ENCODE measurements at places on chromosomes 16 and 17.

- DNase-seq: no peak
Measured at GRCh38 chr16:60027351-60027750, 1293.2 kb upstream of the GOT2 start.

- no peak for DNase-seq
Measured at GRCh38 chr17:82008941-82009405, 13.7 kb downstream of the CENPX start.

DNA sequence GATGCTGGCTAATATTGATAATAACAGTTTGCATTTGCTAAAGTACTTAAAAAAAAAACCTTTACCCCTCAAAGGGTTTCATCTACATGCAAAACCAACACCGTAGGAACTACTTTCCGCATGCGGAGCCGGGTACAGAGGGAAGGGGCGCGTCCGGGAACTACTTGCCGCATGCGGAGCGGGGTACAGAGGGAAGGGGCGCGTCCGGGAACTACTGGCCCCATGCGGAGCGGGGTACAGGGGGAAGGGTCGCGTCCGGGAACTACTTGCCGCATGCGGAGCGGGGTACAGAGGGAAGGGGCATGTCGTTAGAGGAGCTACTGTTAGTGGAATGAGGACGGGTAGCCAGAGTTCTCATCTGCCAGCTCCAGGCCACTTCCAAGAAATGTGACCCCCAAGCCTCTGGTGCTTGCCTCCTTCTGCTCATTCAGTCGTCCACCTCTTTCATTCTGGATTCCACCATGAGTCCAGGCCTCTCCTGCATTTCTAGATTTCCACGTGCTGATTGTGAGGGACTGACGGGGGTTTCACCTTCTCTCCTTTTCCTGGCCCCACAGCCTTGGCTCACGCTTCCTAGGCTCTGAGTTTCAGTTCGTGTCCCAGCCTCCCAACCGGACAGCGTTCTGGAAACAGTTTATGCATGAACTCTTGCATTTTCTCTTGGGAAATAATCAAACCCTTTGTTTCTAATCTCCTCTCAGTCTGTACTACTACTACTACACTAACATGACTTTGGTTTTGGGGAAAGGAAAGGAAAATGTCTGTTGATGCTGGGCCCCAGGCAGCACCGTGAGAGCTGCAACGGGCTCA is 26.9 kb downstream of the MINK1 start:
- DNase-seq: no peak

DNA sequence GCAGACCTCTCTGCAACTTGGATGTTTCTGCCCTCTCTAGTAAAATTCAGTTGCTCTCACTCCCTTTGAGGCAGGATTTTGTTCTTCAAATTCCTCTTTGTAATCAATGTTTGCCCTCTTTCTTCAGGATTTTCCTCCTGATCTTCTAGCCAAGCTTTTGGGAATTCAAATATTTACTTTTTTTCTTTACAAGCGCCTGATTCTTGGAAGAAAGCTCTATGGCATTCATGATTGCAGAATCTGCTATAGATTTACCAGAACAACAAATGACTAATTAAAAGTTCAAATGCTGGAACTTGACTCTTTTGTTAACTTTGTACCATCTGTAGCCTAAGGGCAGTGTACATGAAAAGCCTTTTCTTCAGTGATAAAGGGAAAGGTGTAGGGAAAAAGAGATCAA is 63.7 kb upstream of the SHISA6 start:
- no peak for DNase-seq

DNA sequence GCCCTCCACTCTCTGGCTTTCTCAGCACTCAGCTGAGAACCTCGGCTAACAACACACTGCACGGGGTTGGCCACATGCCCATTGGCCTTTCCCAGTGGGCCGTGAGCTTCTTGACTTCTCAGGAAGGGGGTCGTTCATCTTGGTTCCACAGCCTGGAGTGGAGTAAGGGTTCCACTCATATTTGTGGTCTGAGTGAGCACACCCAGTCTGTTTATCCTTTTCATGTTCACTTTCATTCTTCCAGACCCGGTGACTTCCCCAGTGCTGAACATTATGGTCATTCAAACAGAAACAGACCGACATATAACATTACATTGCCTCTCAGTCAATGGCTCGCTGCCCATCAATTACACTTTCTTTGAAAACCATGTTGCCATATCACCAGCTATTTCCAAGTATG is 8.2 kb downstream of the MILR1 start:
- no peak for DNase-seq

DNA sequence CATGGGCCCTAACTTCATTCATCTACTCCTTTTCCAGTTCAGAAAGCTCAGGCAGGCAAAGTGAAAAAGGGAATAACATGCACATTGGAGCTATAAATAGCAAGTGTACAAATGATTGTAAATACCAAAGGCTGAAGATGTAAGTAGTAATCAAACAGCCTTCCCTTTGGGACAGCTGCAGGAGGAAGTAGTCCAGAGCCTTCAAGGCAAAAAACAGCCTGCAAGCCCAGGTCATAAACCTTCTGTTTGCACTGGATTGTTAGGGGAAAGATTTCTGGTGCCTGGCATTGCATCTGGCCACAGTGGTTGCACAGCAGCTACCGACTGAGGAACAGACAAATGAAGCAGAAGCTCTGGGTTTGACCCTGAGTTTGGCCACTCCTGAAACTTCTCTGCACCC is 98.6 kb upstream of the PMFBP1 start:
- no peak for DNase-seq

GRCh38 chr17:76458580-76459490 is 5.9 kb upstream of the UBE2O start:
- no peak for DNase-seq

DNA sequence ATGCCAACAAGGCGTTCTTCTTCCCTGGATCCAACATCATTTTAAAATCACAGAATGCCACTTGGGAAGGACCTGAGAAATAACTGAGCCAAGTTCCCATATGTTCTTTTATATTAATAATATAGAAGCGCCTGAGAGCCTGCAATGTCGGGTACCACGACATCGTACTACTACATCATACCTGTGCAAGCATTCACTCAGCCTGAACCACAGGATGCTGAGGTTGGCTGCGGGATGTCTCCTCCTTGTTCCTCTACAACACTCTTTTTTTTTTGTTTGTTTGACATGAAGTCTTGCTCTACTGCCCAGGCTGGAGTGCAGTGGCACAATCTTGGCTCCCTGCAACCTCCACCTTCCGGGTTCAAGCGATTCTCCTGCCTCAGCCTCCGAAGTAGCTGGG is 2.1 kb upstream of the ATP2C2 start:
- DNase-seq: no peak

GRCh38 chr17:51128076-51128475 is 7.4 kb upstream of the SPAG9 start:
- peak; percentile 29 for DNase-seq

DNA sequence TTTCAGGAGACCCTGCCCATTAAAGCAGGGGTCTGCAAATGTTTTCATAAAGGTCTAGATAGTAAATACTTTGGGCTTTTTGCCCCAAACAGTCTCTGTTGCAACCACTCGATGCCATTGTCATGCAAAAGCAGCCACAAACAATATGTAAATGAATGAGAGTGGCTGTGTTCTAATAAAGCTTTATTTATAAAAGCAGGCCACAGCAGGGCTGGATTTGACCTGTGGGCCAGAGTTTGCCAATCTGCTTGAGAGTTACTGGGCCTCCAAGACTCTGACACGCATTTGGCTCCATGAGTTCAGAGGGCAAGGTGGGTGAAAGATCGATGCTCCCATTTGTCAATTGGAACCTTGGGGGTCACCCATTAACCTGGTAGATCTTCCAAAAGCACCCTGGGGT is 217.3 kb upstream of the SDK2 start:
- no peak for DNase-seq

DNA sequence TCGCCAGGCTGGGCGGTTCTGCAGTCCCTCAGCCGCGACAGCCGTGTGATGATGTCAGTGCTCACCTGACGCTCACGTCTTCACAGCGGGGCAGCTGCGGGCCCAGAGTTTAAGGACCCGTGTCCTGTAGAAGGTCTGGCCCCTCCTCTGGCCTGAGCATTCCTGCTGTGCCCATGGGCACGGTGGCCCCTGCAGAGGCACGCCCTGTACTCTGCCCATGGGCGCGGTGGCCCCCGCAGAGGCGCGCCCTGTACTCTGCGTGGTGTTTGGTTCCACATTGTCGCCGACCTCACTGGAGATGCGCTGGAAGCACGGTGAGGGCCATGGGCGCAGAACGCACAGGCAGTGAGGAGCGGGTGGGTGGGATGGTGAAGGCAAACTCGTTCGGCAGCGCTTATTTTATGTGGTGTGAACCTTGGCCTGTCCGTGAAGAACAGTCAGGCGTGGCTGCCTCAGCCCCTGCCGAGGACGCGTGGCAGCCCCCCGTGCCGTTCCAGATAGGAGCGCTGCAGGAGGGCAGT is 122.0 kb downstream of the BANP start:
- DNase-seq: no peak

DNA sequence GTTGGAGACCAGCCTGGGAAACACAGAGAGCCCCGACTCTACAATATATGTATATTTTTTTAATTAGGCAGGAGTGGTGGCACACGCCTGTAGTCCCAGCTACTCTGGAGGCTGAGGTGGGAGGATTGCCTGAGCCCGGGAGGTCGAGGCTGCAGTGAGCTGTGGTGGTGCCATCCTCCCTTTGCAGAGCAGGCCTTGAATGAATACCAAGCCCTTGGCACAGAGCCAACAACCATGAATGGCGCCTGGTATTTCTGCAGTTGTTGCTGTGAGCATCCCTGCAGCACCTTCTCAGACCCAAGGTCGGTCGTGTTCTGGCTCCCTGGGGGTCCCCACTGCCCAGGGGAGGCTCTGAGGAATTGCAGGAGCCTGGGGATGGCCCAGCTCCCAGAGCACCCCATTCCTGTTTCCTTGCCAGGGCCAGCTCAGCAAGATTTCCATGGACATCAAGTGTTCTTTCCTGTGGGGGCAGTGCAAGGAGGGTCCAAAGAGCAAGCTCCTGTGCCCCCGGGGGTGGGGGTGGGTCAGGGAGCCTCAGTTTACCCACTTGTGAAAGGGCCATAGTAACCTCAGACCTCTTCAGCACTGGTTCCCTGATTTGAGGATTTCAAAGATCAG is 25.6 kb upstream of the RMI2 start:
- DNase-seq: no peak

DNA sequence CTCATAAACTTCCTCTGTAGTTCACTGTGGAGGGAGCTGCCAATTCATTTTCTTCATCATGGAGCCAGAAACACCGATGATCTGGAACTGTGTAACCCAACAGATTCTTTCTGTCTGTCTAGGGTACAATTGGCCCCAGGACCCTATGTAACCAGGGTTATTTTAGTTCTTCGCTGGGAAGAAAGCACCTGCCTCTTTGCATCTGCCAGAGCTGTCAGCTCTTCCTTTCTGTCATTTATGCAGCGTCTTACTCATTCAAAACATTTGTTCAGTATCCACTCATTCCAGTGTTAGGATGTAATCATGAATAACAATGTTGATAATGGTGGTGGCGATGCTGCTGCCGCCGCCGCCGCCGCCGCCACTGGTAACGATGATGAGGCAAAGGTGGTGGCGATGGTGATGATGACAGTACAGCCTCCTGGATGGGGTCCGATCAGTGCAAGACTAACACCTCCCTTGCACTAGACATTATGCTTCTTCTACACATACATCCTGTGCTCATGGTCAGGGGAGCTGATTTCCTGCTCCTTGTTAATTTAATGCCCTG is 46.1 kb downstream of the IRX5 start:
- no peak for DNase-seq

DNA sequence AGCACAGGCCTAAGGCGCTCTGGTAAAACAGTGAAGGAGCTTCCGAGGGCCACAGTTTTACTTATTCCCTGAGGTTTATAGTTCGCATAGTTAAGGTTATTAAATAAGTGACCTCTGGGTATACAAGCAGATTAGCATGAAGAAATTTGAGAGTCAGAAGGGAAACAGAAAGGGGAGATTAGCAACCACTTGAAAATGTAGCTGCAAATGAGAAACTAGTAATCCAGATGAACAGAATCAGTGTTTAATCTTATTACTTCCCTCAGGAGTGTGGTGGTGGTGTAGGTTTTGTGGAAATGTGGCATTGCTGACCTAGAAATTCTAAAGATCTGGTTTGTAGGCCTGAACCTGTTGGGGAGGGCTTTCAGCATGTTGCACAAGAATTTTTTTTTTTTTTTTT is 130.4 kb downstream of the CCDC182 start:
- no peak for DNase-seq

DNA sequence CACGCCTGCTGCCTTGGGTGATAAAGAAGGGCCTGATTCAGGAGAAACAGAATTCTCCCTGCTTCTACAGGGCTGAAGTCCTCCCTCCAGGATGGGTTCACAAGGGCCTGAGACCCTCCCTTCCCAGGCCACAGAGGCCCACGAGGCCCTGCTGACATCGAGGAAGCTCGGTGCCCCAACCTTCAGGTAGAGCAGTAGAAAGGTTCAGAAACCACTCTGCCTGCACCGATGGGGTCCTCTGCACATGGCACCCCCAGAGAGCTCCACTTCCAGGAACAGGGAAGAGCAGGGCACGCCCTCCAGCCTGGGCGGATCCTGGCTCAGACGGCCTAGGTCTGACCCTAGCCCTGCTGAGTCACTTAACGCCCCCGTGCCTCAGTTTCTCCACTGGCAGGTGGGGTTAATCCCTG is 773 bp downstream of the CENPX start:
- no peak for DNase-seq

DNA sequence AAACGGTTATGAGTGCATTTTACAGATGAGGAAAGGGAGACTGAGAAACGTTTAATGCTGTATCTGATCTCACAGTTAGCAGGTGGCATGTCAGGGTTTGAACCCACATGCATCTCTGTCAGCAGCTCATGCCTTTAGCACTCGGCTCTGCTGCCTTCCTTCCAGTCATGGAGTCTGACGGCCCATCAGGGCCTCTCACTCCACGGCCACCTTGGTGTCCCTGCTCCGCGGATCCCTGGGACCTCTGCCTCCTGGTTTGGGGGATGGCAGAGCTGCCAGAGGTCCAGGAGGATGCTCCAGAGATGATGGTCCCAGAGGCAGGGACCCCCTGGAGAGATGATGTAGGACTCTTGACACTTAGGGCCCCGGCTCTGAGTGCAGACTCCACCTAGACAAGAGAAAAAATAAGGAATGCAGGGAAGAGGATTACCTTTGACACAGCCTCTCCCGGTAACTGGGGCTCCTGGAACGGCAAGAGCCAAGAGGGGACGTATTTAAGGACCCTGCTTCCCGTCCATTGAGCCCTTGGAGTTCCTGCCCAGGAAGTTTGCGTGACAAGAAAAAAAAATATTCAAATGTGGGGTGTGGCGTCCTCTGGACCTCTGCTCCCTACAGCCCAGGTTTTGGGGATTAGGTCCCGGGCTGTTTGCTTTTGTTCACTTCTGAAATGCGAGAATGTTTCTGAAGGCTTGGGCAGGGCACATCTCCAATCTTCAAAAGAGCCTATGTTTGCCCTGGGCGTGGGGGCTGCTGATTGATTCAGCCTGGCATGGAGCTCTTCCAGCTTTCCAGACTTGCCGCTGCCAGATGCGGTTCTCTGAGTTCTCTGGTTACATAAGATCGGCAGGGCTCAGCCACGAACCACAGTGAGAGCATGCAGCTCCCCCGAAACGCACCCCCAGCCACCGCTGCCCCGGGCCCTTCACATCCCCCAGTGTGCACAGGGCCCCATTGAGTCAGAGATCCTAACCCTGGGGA is at the start of gene ALDH3A1:
Gene ALDH3A1, minus strand, starts transcription at position 470 of the 978 bp plus-strand sequence. CDS start 3,169 bp downstream, outside the sequence.
- DNase-seq: no peak

GRCh38 chr16:21186326-21186691 is 25.1 kb downstream of the ZP2 start:
- no peak for DNase-seq

GRCh38 chr16:66542396-66542795 is 7.5 kb downstream of the TK2 start:
- DNase-seq: no peak

Measured in CD4-positive, alpha-beta T cell treated with Interleukin-2 at 100 ng/mL for 4 hours (primary cell).